ENCODE measurements at places on chromosomes 7 and 10. TPM values are rescaled to one million over a fixed set of nuclear protein-coding genes. Genes with fewer than 3 reads are reported as not detected.

- no peak for DNase-seq
These were observed 632.9 kb upstream of the FOXK1 start for GRCh38 chr7:4049202-4049601.

- DNase-seq = no peak
These were observed 97.9 kb downstream of the WDR11 start for GRCh38 chr10:120948889-120949608.

- DNase-seq = no peak
These were observed 101.0 kb downstream of the GSAP start for GRCh38 chr7:77315182-77315591.

GRCh38 chr10:43502931-43503330 is 66.0 kb downstream of the ZNF487 start:
- DNase-seq = no peak

DNA sequence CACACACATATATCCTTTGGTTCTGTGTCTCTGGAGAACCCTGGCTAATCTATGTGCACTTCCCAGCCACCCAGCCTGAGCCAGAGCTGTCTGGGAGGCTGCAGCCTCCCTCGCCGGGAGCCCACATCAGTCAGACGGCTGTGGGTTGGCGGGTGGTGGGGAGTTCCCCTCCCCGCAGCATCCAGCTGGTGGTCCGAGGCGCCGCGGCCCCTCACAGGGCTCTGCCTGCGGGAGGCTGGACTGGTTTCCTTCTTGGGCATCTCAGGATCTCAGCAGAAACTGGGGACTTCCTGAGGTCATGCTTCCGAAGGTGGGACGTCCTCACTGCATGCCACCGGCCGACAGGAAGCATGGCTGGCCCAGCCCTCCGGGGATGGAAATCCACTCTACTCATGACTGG is 22.0 kb upstream of the PSMG3 start:
- no peak for DNase-seq

DNA sequence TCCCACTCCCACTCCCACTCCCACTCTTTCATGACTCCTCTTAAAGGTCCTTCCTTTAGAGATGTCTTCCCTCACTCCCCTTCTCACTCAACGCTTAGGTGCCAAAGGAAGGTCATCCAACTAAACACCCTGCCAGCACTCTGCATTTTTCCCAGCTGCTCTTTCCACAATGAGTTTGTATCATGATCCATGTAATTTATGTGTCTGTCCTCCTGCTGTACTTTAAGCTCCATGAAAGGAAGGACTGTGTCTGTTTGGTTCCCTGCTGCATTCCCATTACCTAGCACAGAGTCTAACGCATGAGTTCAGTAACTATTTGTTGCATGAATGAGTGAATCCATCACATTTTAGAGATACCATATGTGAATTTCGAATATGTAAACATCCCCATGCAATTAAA is 252.7 kb downstream of the KIF20B start:
- DNase-seq = no peak

DNA sequence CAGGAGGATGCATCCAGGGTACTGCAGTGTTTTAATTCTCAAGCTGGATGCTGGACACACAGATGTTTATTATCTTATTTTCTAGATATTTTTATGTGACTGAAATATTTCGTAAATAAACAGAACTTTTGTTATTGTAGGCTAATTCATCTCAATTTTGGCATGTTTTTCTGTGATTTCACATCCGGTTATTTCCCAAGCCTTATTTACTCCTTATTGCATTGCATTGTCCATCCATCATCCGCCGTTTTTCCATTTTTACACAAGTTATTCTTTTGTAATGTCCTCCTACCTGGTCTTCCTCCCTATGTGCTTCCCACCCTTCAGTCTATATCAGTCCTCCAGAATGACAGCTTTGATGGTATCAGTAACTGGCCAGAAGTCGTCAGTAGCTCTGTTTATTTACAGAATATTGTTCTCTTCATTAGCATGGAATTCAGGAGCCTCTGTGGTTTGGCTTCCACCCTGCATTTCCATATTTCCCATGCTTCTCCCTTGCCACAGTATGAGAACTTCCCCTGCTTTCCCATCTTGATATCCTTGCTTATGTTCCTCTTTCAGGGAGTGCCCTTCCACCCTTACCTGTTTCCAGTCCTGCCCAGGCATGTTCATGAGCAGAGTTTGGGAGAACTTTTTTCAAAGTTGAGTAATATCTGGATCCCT is 16.1 kb downstream of the GNAI1 start:
- DNase-seq = no peak

GRCh38 chr10:67770537-67770936 is 67.5 kb downstream of the DNAJC12 start:
- DNase-seq = no peak

- no peak for DNase-seq
These were observed 63.3 kb upstream of the SMNDC1 start for GRCh38 chr10:110368002-110368401.

DNA sequence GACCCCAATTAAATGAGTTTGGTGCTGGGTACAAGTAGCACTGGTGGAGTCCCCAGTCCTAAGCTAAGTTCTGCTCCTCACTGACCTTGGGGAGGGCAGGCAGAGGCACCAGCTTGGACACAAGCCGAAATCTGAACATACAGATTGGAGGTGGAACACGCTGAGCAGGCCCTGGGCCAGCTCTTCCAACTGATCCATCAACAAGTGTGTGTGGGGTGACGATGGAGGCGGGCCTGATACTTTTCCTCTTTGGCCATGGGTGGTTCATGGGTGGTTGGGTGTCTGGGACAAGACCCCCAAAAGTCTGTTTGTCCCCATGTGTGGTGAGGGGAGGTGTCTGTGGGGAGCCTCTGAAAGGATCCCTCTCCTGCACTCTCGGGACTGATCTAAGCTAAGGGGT is 1.9 kb downstream of the ADCYAP1R1 start:
- DNase-seq = no peak

DNA sequence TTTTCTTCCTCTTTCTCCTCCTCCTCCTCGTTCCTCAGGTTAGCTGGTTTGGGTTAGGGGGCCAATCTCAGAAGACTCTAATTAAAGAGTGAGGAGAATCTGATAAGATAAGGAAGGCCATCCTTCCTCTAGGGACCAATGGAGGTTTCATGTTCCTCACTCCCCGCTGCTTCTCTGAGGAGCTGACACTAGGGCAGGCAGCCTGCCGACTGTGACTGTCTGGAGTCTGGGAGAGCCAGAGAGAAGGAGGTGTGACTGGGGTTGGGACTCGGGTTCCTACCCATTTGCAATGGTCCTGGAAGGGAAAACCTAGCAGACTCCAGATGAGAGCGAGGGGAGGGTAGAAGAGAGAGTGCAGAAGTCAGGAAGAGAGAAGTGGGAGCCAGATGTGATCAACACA is 15.3 kb downstream of the PAX2 start:
- DNase-seq = no peak

DNA sequence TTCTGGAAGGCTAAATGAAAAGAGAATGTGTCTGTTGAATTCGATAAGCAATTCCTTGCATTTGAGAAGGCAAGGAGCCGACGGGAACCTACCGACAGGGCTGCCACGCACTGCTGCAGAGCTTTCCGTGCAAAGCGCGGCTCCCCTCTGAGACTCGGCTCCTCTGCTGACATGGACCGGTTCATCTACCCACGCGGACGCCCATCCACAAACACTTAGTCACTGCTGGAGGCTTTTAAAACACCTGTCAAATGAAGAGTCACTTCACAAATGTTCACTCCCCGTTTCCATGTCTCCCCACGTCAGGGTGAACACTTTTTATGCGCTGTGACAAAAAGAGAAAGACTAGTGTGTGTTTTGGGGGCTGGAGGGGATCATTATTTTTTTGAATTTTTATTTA is 32.0 kb downstream of the AMZ1 start:
- no peak for DNase-seq

DNA sequence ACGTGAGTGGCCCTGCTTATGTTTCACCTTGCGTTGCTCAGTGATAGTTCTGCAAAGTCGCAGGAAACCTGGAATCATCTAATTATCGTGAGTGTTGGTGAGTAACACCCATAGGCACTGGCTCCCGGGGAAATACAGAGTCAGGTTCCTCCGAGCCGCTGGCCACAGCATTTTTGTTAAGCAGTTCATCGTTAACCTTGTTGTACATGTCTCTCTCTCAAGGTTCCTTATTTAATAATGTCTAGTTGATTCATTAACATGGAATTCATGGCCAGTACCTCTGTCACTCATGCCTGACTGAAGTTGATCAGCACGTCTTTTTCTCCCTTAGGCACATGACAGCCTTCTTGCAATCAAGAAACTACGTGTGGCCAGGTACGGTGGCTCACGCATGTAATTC is 3.1 kb upstream of the ZFAND2A start:
- DNase-seq = no peak

- DNase-seq = no peak
These were observed 522.1 kb upstream of the FOXK1 start for GRCh38 chr7:4159761-4160554.

GRCh38 chr10:9596368-9596920 is 1421.2 kb upstream of the CELF2 start:
- peak; percentile 26 for DNase-seq

GRCh38 chr7:21656796-21657195 is 114.0 kb downstream of the DNAH11 start:
- DNase-seq = no peak

DNA sequence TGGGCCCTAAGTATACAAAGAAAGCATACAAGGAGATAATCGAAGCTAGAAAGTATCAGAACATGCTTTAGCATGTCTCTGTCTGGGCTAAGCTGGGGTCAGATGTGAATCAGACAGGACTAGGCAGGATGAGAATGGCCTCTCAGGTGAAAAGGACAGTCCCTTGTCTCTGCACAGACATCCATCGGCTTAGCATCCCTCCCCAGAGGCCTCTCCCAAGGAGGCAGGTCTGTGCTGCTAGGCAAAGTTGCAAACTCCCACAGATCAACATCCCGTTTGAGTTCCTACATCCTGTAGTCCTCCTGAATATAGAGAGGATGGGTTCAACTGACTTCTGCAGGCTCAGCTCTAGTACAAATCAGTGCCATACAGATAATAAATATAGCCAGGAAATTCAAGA is 24.5 kb downstream of the CHST15 start:
- no peak for DNase-seq

DNA sequence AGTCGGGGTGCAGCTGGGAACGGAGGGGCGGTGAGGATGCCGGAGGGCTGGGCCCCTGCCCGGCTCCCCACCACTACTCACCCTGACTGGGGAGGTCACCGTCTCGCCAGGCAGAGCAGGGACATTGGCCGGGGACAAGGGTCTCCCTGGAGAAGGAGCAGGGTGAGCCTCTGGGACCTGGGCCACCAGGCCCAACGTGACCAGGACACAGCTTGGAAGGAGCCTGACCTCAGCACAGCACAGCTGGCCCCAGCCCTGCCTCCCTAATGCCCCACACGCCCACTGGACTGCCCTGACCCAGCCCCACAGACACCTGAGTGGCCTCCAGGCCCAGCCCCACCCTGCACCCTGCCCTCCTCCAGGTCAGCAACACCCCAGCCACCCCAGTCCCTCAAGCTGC is 21.1 kb downstream of the MICALL2 start:
- no peak for DNase-seq

DNA sequence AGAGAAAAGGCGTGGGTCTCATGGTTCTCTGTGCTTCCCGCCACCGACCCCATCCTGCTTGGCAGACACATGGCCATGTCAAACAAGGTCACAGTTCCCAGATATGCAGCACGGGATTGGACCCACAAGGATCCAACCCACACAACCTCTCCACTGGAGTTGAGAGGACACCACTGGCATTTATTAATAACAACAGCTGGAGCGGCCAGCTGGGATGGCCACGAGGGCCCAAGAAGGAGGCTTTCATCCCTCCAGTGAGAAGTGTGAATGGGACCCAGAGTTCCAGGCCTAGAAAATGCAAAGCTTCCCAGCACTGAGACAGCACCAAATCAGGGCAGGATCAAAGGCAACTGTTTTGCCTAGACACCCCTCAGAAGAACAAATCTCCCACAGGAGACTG is 31.5 kb downstream of the FGFR2 start:
- no peak for DNase-seq

- no peak for DNase-seq
These were observed 459.1 kb downstream of the PLXNA4 start for GRCh38 chr7:132117181-132117580.

DNA sequence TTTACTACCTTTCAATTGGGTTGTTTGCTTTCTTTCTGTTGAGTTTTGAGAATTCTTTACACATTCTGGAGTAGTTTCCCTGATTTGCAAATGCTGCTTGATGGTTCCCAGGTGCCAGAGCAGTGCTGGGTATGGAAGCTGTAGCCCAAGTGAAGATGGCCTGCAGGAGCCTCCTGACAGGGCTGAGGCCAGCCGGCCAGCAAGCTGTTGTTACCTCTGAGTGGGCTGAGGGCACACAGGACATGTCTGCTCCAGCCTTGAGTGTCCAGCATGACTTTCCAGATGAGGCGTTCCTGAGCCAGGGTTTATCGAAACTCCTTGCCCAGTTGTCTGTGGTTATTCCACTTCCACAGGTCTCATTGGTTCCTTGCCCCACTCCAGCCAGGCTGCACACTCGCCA is 164.6 kb upstream of the TNS3 start:
- DNase-seq = no peak

GRCh38 chr10:130018265-130018664 is 54.2 kb upstream of the EBF3 start:
- DNase-seq = no peak

DNA sequence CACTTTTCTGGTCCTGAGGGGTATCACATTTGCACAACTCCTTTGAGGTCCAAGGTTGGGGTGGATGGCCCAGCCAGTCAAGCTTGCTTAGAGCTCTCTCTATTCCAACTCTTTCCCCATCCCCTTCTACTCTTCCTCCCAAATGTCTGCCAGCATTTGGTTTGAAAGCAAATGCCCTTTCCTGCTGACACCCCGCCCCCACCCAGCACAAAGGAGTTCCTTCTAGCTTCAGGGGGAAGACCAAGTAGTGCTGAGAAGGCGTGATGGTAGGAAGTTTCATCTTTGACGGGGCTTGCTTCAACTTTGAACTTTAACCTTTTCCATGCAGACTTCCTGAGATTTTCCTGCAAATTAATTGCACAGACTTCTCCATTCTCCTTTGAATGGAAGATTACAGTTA is 137.5 kb upstream of the TCF7L2 start:
- no peak for DNase-seq

DNA sequence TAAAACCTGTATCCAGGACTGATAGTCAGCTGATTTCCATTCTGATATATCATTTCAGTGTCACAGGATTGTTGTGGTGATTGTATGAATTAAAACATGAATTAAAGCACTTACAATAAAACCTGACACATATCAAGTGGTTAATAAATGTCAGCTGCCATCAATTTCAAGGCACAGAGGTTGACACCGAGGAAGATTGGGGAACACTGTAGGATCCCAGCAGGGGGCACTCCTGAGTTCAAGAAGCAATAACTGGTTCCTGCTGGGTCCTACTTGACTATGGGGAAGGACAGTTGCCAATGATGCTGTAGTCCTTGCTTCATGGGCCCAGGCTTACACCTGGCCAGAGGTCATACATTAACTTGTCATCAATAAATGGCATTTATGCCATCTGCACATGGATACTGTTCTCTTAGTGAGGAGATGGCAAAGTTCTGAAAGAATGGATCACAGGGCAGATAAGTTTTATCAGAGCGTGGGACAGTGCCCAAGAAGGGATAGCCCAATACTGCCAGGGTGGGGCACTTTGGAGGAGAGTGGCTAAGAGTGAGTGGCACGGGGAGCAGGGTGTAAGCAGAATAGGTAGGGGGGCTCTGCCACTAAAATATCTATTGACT is 24.1 kb downstream of the FZD1 start:
- DNase-seq = peak; percentile 27

The VAX1 gene
- 0.25 TPM for total RNA-seq

The CALHM1 gene
- total RNA-seq = not detected

The HILPDA gene
- total RNA-seq = 16.1 TPM

The SPAM1 gene
- not detected for total RNA-seq

The CYP26A1 gene
- total RNA-seq = not detected

The GNA12 gene
- total RNA-seq = 18.3 TPM

All from NCI-H460 (cell line).